ENCODE measurements at places on chromosomes 1 and 21.

- DNase-seq, result no peak
Measured at GRCh38 chr1:82565546-82565945, 764.8 kb downstream of the ADGRL2 start.

DNA sequence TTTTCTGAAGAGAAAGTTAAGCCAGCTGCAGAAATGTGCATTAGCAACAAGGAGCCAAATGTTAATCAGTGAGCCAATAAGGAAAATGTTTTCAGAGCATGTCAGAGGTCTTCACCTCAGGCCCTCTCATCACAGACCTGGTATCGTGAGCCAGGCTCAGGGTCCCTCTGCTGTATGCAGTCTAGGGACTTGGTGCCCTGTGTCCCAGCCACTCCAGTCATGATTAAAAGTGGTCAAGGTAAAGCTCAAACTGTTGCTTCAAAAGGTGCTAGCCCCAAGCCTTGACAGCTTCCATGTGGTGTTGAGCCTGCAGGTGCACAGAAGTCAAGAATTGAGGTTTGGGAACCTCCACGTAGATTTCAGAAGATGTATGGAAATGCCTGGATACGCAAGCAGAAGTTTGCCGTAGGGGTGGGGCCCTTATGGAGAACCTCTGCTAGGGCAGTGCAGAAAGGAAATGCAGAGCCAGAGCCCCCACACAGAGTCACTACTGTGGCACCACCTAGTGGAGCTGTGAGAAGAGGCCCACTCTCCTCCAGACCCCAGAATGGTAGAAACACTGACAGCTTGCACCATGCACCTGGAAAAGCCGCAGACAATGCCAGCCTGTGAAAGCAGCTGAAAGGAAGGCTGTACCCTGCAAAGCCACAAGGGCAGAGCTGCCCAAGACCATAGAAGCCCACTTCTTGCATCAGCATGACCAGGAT is 1128.7 kb downstream of the AMY1C start:
- no peak for DNase-seq

GRCh38 chr21:42521805-42522204 is 8.2 kb downstream of the SLC37A1 start:
- DNase-seq, result no peak

DNA sequence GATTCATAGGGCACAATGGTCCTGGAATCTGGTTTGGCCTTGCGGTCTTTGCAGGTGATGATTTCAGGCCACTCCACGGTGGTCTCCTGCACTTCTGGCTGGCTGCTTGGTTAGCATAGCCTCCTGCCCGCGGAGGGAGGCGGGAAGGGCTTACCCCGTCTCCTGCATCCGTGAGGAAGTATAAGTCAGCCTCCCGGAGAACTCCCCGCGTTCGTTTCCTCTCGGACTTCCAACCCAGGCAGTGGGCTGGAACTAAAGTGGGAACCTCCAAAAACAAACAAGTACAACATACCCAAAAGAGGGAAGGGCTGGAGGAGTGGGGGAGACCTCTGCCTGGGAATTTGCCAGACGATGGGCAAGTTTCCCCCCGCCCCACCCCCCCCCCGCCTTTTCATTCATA is 939 bp upstream of the CCN1 start:
- no peak for DNase-seq

DNA sequence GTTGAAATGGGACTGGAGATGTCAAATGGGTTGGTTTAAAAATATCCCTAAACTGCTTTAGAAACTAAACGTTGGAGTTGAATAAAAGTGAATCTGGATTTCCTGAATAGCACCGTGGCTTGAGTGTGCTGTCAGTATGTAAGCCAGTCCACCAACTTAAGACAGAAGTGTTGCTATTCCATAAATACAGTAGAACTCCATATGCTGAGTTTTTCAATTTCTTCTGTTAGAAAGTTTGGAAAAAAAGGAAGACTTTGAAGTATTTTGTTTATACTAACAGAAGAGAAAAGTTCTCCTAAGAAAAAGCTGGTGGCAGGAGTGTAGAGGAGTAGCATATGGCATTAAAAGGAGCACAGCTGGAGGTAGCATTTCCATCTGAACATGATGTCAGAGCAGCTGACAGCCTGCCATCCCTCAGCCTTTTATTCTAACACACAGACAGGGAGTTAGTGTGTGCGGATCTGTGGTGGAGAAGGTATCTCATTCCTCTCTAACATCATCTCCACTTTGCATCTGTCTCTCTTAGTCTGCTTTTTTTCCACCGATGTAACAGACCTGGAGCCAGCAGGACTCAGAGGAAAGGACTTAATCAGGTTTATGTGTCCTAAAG is at the start of gene ZBTB18:
Gene ZBTB18, plus strand, starts transcription at position 449 of the 610 bp plus-strand sequence. Its CDS starts 149 bp downstream, at position 598.
- no peak for DNase-seq

DNA sequence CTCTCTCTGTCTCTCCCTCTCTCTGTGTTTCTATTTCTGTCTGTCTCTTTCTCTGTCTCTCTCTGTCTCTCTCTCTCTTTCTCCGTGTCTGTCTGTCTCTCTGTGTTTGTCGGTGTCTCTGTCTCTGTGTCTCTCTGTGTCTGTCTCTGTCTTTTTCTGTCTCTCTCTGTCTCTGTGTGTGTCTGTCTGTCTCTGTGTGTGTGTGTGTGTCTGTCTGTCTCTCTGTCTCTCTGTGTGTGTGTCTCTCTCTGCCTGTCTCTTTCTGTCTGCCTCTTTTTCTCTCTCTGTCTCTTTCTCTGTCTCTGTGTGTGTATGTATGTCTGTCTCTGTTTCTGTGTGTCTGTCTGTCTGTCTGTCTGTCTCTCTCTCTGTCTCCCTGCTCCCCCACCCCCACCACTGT is 31.7 kb upstream of the ZC3H12A start:
- no peak for DNase-seq

GRCh38 chr21:44090325-44090724 is 16.9 kb upstream of the PWP2 start:
- no peak for DNase-seq

DNA sequence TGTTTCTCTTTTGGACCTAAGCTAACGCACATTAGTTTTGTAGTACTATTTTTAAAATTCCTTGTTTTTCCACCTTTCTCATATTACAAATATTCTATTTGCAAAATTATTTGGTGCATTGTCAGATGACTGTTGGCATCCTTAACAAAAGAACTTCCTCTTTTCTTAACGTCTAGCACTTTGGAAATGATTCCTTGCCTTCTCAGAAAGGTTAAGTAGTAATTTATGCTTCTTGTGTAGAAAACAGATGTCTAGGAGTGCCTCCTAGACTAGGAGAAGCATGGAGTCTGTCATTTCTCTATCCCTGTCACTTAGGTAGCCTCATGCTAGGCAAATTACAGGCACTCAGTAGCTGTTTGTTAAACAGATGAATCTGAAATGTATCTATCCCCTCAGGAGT is 64.4 kb downstream of the HSPA13 start:
- no peak for DNase-seq

GRCh38 chr1:40919475-40920011 is 57.4 kb upstream of the CITED4 start:
- no peak for DNase-seq

- no peak for DNase-seq
Measured at GRCh38 chr1:43269627-43270375, at the start of gene TMEM125. Gene TMEM125 (plus strand): TSS chr1:43269983. CDS start chr1:43272723, 2,740 bp downstream.

- no peak for DNase-seq
Measured at GRCh38 chr1:213418268-213419071, 367.4 kb downstream of the RPS6KC1 start.

- no peak for DNase-seq
Measured at GRCh38 chr1:202765721-202766120, 42.5 kb downstream of the KDM5B start.

Data from effector CD4-positive, alpha-beta T cell (primary cell).